ENCODE measurements at places on chromosomes 13 and 19.

DNA sequence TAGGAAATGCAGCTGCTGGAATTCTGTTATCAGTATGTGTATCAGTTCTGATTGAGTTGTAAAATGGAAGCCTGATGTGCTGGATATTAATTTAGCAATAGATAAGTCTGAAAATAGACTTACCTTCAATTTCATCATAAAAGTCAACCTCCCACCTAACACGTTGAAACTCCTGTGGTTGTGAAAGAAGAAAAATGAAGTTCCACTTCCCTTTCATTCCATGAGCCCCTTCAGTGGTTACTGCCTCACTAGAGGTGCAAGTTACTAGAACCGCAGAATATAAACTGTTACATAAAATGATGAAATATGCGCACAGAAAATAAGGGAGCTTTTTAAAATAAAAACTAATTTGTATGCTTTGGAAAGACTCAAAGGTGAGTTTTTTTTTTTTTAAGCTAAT is 249.2 kb downstream of the SHISA2 start:
- DNase-seq, result no peak

- DNase-seq, result peak; percentile 99
These were observed at the start of gene STARD13 for GRCh38 chr13:33285420-33286124. TSS of gene STARD13 (minus strand) at chr13:33285755. CDS start at chr13:33285638, 117 bp downstream.

GRCh38 chr19:41555748-41556147 is 20.2 kb upstream of the CEACAM21 start:
- no peak for DNase-seq

- no peak for DNase-seq
These were observed 20.3 kb upstream of the KPNA3 start for GRCh38 chr13:49812812-49813211.

DNA sequence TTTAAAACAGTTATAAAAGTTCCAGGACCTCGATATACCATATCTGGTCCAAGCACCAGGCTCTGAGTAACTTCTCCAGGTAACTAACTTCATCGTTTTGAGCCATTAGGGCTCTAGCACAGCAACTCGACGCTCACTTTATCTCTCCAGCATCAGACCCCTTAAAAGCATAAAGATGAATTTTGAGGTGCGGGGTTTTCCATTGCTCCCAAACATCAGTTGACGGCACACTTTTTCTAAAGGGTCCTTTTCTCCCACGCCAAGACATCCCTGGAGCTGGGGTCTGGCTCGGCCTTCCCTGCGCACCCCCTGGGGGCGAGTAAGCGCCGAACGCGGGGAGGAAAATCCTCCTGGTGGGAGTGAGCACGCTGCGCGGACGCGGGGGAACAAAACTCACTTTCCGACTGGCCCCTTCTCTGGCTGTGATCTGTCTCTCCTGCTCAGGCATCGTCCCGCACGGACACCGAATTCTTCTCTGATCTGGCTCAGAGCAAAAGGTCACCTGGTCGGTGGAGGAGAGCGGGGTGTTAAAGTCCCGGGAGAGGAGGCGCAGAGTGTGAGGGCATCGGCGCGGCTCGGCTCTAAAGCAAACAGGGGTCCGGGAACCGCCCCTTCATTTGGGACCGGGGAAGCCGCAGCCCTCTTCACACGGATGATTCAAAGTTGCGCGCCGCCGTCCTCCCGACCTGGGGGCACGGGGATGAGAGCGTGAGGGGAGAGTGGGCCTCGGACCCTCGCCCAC is at the start of gene ATP7B:
Gene ATP7B (minus strand): TSS at position 561 of the 742 bp plus-strand sequence. CDS start 113 bp downstream, at position 448.
- DNase-seq, result peak; percentile 42

GRCh38 chr19:8269724-8270123 is 38.4 kb downstream of the CD320 start:
- no peak for DNase-seq

DNA sequence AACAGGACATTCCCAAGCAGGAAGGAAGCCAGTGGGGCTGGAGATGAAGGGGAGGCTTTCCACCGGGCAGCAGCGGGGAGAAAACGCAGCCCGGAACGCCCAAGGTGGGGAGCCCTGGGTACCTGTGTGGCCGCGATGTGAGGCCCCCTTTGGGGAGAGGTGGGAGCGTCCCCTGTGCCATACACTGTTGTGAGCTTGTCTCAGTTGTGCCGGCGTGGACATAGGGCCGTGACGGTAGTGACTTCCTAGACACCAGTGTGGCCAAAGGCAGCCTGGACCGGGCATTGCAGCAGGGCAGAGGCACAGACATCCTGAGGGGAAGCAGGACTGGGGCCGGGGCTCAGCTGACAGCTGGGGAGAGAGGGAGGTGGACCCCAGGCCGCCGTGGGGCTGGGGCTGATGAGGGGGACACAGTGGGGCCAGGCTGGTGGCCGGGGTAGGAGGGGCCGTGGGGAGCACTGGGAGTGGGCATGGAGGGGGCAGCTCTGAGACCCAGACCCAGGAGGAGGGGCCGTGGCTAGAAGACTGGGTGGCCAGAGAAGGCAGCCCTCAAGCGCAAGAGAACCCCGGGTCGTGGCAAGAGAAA is 38.5 kb upstream of the TFDP1 start:
- no peak for DNase-seq

DNA sequence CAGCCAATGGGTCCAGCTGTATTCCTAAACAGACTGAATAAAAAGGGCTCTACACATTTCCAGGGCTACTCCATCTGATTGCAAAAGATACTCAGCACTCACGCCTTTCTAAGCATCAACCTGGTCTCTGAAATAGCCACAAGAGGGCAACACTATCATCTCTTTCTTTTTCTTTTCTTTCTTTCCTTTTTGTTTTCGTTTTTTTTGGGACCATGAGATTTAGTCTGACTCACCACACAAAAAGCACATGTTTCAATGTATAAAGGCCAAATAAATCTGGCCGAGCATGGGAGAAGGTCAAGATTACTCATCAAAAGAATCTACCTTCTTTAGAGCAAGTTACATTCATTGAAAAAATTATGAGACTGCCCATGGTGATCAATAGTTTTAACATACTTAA is 805.6 kb upstream of the ARGLU1 start:
- DNase-seq, result peak; percentile 92

DNA sequence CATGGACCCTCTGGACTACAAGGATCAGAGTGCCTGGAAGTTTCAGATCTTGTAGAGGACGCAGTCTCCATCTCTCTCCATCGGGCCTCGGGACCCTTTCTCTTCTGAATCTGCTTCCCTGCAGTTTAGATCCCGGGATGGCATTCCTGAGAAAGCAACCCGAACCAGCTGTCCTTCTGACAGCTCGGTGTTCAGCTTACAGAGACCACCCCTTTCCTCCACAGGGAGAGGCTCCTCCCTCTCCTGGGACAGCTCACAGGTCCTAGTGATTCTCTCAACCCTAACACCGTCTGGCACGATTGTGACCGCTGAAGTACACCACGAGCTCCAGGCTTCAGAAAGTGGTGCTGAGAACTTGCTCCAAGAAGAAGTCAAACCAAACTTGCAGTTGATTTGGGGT is 18.2 kb downstream of the CRX start:
- DNase-seq, result peak; percentile 14

DNA sequence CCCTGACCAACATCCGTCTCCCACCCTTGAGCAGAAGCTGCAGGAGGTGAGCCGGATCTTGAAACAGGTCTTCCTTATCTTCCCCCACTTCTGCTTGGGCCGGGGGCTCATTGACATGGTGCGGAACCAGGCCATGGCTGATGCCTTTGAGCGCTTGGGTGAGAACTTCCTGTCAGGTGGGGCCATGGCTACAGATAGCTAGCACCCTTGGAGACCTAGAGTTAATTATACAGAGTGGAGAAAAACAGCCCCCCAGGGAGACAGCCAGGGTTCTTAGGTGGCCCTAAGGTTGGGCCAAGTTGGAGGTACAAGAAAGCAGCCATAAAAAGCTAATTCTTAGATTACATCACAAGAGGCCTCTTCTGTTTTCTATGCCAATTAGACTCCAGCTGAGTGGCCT is 8.9 kb upstream of the ARHGAP45 start:
- no peak for DNase-seq

- no peak for DNase-seq
These were observed 2.1 kb downstream of the MPND start for GRCh38 chr19:4345342-4346019.

GRCh38 chr19:4678881-4679790 is 9.0 kb upstream of the MYDGF start:
- peak; percentile 18 for DNase-seq

DNA sequence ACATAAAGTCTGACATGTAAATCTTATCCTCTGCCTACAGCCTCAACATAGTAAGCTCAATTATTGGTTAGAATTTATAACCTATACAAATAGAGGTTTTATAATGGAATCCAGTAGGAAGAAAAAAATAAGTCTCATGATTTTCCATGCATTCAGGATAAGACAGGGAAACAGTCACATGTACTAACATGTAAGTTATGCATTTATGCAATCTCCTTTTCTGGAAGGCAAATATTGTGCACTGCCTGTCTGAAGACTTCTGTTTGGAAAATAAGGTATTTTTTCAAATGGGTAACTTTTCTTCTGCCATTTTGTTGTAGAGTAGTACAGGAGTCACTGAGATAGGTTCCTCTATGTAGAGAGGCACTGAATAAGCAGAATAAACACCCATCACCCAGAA is 92.7 kb downstream of the NALCN start:
- no peak for DNase-seq

GRCh38 chr13:47110833-47111240 is 214.0 kb upstream of the HTR2A start:
- DNase-seq, result no peak

GRCh38 chr13:82565201-82565600 is 1317.1 kb downstream of the SLITRK1 start:
- DNase-seq, result no peak

GRCh38 chr13:99540530-99540929 is 39.3 kb downstream of the TM9SF2 start:
- no peak for DNase-seq

Measured in GM23248 (cell line).